IMR-90 (cell line): ENCODE measurements at places on chromosomes 16 and 17. TPM values are rescaled to one million over a fixed set of nuclear protein-coding genes. Genes with fewer than 3 reads are reported as not detected.

Gene TEX19
- under 0.01 and 0.28 TPM in 2 replicates for total RNA-seq

Gene CHP2
- not detected in 2 replicates for total RNA-seq

Gene GRAPL
- total RNA-seq: not detected in 2 replicates

Gene HSPB9
- total RNA-seq: not detected in 2 replicates

Gene CD79B
- total RNA-seq: not detected in 2 replicates

Gene GAS2L2
- not detected in 2 replicates for total RNA-seq

Gene C17orf100
- 0.18 and 0.28 TPM in 2 replicates for total RNA-seq

Gene CA7
- total RNA-seq: not detected in 2 replicates

Gene METRNL
- total RNA-seq: 17.9 and 21.4 TPM in 2 replicates

Gene RDM1
- total RNA-seq: 0.18 TPM in 1 of 2 replicates, not detected in the other
